ENCODE measurements at places on chromosomes 2 and 18.
A peak's percentile ranks its signal among the peaks of the same experiment; 100 is the strongest.

DNA sequence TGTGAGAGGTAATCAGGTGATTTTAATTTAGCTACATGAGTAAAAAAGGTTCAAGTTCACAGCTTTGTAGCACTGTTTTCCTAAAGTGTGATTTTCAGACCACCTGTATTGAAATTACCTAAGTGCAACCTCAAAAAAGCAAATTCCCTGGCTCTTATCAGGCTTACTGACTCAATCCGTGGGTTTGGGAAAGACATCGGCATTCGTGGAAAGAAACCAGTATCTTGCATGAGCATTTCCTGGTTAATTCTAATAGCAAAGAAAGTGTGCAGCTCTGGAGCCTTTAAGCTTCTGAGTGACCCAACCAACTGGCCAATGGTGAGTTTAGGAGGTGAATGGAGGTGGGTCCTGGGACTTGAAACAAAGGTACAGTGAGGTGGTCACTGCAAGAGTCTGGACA, 300.9 kb downstream of the NBAS start:
- DNase-seq: no peak

- no peak for DNase-seq
These were observed 1.8 kb upstream of the TMEM18 start for GRCh38 chr2:678964-679363.

- peak; percentile 95 for DNase-seq
These were observed 2.7 kb downstream of the ZEB2 start for GRCh38 chr2:144516981-144517865.

DNA sequence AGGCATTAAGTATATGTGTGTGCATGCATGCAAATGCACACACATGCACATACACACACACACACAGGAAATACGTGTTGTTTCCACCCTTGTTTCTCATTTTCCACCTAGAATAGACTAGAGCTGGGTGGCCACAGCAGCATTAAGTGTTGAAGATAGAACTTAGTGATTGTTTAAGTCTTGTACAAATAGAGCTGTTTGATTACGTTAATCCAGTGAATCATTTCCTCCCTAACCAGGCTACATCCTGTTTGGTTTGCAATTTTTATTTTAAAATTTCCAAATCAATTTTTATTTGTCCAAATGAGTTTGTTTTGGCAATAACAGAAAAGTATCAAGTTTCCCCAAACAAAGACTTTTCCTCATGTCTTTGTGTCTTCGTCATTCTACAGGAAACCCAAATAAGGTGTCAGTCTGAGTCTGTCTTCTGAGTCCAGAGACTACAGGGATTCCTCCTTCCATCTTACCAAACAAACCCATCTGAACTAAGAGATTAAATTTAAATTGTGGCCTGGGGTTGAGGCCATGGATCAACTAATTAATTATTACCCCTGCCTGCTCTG, 74.6 kb upstream of the GALNT5 start:
- peak; percentile 85 for DNase-seq

Measured in EL (cell line).